ENCODE measurements at places on chromosomes 2 and 18. TPM values are rescaled to one million over a fixed set of nuclear protein-coding genes. Genes with fewer than 3 reads are reported as not detected.

IL1A gene
- total RNA-seq, result 1.9 TPM

DNA sequence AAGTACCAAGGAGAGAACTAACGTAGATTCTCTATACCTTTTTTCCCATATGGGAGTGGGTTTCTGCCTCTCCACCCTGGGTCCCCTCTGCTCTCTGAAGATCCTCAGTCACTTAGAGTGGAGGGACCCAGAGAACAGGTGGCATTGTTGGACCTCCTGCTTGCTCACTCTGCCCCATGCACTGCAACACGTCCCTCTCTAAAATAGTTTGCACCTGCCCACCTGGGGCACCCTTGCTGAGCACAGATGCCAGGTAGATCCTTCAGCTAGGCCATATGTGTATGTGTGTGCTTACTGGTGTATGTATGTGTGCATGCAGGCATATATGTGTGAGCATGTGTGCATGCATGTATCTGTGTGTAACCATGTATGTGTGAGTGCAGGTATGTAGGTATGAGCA lies 2.2 kb downstream of the IL36RN start:
- H3K36me3 ChIP-seq, result no peaks in the 10 kb centered on the region
- DNase-seq, result no peak
- no peak overlapping the region for H3K4me3 ChIP-seq
- no peaks in the 10 kb centered on the region for H3K27me3 ChIP-seq

- H3K36me3 ChIP-seq, result no peaks in the 10 kb centered on the region
- no peak overlapping the region for H3K4me3 ChIP-seq
- DNase-seq, result no peak
- H3K27ac ChIP-seq, result no peak overlapping the region
- peaks cover 3% of the 10 kb centered on the region for H3K4me1 ChIP-seq
These were observed 95.4 kb downstream of the RTN4 start for GRCh38 chr2:54954705-54955357.

PSMA8 gene
- total RNA-seq, result not detected

GRCh38 chr2:109131777-109132176 lies 2.8 kb downstream of the SH3RF3 start:
- H3K4me1 ChIP-seq, result peaks cover 9% of the 10 kb centered on the region
- no peak for DNase-seq
- H3K36me3 ChIP-seq, result no peaks in the 10 kb centered on the region
- H3K27me3 ChIP-seq, result peaks cover 12% of the 10 kb centered on the region

GRCh38 chr2:209771474-209772289 lies at the start of gene UNC80:
UNC80 (plus strand) TSS chr2:209771832; CDS start chr2:209772073, 241 bp downstream.
- peaks cover 4% of the 10 kb centered on the region for H3K4me1 ChIP-seq
- H3K27ac ChIP-seq, result no peak within 1 kb of the TSS
- DNase-seq, result peak; percentile 81
- no peak within 1 kb of the TSS for H3K4me3 ChIP-seq
- peaks cover 24% of the 10 kb centered on the region for H3K27me3 ChIP-seq

HDHD2 gene
- 38.2 TPM for total RNA-seq

GRCh38 chr18:59706499-59706898 lies 9.3 kb upstream of the CCBE1 start:
- no peaks in the 10 kb centered on the region for H3K36me3 ChIP-seq
- no peaks in the 10 kb centered on the region for H3K27me3 ChIP-seq
- no peak for DNase-seq

- no peaks in the 10 kb centered on the region for H3K36me3 ChIP-seq
- no peaks in the 10 kb centered on the region for H3K4me1 ChIP-seq
- no peak for DNase-seq
- H3K27me3 ChIP-seq, result no peaks in the 10 kb centered on the region
These were observed 266.6 kb downstream of the ETAA1 start for GRCh38 chr2:67663776-67664175.

UGT1A10 gene
- not detected for total RNA-seq

DNA sequence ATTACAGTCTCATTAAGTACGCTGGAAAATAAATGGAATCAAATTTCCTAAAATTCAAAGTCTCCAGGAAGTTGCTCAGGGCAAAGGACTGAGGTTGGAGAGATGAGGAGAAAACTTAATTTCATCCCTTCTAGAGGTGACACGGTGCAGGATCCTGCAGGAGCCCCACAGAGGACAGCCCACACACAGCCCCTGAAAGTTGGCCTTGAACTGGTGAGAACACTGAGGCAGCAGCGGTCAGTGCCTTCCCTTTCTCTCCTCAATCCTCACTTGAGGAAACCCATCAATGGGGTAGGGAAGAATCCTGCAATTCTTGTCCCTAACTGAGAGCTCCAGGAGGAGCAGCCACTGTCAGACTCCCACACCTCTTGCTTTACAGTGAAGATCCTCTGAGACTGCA lies 37.5 kb downstream of the LOXHD1 start:
- H3K4me1 ChIP-seq, result no peaks in the 10 kb centered on the region
- no peak for DNase-seq
- H3K4me3 ChIP-seq, result no peak overlapping the region
- H3K36me3 ChIP-seq, result no peaks in the 10 kb centered on the region
- H3K27me3 ChIP-seq, result no peaks in the 10 kb centered on the region
- H3K27ac ChIP-seq, result no peak overlapping the region

DNA sequence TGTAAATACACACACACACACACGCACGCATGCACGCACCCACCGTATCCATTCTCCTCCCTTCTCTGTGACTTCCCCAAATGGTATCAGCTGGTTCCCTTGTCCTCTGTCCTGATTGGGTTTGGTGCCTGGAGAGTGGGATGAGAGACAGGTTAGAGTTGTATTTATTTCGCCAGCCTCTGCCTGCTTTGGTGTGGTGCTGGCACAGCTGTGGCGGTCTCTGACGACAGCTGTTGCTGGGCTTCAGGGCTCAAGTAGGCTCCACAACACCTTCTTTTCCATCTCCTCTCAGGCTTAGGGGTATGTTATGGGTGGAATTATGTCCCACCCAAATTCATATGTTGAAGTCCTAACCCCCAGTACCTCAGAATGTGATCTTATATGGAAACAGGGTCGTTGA lies 94.9 kb upstream of the ITGA6 start:
- no peak overlapping the region for H3K4me3 ChIP-seq
- no peak for DNase-seq
- H3K27ac ChIP-seq, result no peak overlapping the region

GRCh38 chr2:110101280-110101844 lies 14.3 kb downstream of the MALL start:
- DNase-seq, result peak; percentile 97
- H3K36me3 ChIP-seq, result no peaks in the 10 kb centered on the region
- H3K4me3 ChIP-seq, result no peak overlapping the region
- H3K27ac ChIP-seq, result peak overlapping the region; percentile 89
- peaks cover 50% of the 10 kb centered on the region for H3K4me1 ChIP-seq

CCDC102B gene
- total RNA-seq, result 43.7 TPM
